ENCODE measurements at places on chromosomes 11 and 22.

DNA sequence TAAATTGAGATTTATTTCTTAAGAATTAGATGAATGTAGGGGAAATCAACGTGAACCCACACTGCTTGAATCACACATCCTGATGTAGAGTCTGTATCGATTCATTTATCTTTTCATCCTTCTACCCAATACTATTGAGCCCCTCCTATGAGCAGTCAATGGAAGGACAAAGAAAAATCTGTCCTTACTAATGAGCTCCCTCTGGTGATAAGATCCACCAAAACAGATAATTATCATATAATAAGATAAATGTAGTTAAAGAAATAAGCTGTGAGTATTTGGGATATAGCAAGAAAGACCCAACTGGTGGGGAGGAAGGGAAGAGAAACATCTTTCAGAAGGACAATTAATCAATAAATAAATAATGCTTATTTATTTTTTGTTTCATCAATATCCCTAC is 385.1 kb upstream of the CCDC90B start:
- peak; percentile 70 for DNase-seq

DNA sequence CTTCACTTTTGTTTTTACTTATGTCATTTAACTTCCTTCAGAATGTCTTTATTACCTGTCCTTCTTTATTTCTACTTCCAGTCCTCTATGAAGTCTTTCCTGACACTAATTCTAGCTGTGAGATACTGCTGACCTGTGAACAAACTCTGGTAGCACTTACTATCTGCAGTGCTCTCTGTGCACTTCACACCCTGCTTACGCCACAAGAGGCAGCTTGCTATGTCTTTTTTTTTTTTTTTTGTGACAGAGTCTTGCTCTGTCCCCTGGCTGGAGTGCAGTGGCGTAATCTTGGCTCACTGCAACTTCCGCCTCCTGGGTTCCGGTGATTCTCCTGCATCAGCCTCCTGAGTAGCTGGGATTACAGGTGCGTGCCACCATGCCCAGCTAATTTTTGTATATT is 10.7 kb downstream of the STIM1 start:
- no peak for DNase-seq

DNA sequence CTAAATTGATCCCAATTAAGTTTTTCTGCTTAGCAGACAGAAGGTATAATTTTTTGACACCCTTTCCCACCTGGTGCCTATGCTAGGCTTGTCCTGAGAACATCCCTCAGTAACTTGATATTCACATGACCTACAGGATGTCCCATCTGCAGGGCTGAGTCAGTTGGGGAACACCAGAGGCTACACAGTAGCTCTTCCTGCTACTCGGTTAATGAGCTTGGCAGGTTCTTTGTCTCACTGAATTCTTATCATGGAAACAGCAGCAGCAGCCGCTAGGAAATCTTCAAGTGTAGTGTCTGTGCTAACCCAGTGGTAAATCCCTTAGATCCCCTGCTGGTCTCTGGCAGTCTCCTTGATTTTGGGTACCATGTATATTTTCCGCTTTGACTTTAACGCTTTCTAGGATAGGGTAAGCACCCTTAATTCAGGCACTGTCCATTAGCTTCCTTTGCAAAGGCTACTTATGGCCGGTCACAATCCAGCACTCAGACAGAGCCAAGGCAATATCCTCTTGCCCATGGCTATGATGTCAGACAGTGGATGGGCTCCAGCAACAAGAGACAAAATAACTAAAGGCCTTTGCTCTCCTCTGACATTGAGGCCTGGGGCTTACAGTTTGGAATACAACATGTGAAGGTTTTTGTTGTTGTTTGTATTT is 8.5 kb downstream of the MRPL16 start:
- peak; percentile 38 for DNase-seq

DNA sequence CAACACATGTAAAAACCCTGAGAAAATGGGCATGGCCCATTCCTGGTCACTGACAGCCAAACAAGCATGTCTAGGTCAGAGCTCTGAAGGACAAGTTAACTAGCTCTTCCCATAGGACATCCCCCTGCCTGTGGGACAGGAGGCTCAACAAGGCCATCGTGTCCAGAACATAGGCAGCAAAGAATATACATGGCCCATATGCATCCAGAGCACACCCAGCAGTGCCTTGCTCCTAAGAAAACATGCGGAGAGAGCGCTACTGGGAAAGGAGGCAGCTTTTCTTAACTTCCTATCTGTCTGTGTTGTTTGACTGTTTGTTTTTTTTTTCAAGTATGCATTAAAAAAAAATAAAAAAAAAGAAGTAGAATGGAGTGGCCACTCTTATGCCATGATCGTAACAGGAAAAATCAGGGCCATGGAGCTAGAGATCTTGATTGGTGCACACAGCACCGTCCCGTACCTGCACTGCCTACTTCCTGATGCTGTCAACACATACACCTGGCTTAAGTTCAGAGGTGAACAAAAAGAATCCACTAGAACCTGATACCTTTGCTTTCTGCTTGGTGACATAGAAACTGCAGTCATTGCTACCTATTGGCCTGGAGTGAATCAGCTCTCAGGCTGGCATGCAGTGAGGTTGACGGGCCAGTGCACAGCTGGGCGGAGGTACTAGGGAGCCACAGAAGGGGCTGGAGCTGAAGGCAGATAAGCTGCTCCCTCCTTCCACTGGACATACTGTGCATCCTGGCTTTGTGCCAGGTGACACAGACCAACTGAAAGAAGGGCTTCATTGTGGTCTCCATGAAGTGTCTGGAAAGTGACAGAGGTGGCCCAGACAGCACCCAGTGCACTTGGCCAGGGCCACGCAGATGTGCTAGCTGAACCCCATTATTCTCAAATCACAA is 11.9 kb downstream of the UFD1 start:
- DNase-seq: no peak

DNA sequence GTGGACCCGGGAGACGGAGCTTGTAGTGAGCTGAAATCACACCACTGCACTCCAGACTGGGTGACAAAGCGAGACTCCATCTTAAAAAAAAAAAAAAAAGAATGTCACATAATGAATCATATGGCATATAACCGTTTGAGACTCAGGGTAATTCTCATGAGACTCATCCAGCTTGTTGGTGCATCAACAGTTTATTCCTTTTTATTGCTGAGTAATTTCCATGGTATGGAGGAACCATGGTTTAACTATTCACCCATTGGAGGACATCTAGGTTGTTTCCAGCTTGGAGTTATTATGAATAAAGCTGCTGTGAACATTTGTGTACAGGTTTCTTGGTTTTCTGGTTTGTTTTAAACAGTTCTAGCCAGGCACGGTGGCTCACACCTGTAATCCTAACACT is 25.3 kb downstream of the PPARA start:
- no peak for DNase-seq

DNA sequence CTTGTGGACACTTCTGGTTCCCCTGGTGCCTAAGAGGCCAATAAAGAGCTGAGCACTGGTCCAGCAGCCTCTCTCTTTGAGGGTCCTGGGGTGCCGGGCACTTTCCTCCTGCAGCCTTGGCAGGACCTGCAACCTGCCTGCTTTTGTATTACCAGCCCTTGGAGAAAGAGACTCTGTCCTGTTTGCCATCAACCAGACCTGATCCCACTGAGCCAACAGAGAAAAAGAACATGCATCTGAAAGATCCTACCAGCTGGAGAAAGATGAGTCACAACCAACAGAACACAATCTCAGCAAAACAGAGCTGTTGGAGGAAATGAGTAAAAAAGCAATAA is 321.0 kb downstream of the DDX10 start:
- DNase-seq: no peak
